Activated CD4-positive, alpha-beta T cell treated with anti-CD3 and anti-CD28 coated beads, Interleukin-2, amount 10 ng/mL, durations not matched to agents 7 days and 5 days (primary cell): ENCODE measurements at places on chromosomes 1 and 21.

DNA sequence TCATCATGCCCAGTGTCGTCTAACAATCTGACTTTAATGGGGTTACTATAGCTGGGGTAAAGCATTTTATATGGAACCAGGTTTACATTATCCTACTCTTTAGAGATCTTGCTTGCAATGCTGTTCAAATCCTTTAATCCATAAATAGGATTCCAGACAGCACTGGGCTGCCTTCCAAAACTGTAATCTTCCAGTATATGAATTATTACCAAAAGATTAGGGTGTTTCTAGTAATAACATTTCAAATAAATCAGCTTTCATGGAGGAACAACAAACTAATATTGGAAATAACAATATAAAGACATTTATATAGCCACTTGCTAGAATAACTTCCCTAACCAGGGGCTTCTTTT, 88.6 kb upstream of the PLXNA2 start:
- no peak for DNase-seq

- no peak for DNase-seq
Measured at GRCh38 chr1:24459551-24460266, 42.9 kb upstream of the RCAN3 start.

DNA sequence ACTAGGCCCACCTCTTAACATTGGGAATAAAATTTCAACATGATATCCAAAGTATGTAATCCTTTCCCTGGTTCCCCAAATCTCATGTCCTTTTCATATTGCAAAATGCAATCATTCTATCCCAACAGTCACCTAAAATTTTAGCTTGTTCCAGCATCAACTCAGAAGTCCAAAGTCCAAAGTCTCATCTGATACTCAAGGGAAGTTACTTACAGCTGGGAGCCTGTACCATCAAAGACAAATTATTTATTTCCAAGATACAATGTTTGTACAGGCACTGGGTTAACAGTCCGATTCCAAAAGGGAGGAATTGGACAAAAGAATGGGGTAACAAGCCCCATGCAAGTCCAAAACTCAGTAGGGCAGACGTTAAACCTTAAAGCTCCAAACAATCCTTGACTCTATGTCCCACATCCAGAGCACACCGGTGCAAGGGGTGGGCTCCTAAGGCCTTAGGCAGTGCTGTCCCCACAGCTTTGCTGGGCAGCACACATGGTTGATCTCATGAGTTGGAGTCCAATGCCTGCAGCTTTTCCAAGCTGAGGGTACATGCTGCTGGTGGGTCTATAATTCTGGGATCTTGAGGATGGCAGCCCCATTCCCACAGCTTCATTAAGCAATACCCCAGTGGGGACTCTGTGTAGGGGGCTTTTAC, 78.8 kb downstream of the DDAH1 start:
- no peak for DNase-seq

DNA sequence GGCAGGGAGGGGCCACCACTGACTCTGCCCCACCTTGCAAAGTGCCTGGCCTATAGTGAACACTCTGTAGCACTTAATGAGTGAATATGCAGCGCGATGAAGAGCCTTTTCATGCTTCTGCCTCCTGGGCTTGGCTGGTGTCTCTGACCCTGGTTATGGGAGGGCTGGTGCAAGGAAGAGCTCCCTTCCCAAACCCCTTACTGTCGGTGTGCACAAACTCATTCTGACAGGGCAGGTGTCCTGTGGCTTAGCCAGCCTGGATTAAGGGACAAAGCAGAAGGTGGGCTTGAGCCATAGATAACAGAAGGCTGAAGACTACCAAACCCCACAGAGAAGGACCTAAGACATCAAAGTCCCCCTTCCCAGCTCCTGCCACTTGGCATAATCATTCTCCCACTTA, 2.0 kb upstream of the NCMAP start:
- no peak for DNase-seq

- DNase-seq, result no peak
Measured at GRCh38 chr21:41880153-41880552, 1.0 kb upstream of the PRDM15 start.

GRCh38 chr1:172818841-172819527, 160.1 kb downstream of the FASLG start:
- peak; percentile 29 for DNase-seq

- DNase-seq, result no peak
Measured at GRCh38 chr1:199083680-199084079, 444.8 kb downstream of the PTPRC start.

- no peak for DNase-seq
Measured at GRCh38 chr1:232682248-232682647, 52.3 kb upstream of the SIPA1L2 start.

DNA sequence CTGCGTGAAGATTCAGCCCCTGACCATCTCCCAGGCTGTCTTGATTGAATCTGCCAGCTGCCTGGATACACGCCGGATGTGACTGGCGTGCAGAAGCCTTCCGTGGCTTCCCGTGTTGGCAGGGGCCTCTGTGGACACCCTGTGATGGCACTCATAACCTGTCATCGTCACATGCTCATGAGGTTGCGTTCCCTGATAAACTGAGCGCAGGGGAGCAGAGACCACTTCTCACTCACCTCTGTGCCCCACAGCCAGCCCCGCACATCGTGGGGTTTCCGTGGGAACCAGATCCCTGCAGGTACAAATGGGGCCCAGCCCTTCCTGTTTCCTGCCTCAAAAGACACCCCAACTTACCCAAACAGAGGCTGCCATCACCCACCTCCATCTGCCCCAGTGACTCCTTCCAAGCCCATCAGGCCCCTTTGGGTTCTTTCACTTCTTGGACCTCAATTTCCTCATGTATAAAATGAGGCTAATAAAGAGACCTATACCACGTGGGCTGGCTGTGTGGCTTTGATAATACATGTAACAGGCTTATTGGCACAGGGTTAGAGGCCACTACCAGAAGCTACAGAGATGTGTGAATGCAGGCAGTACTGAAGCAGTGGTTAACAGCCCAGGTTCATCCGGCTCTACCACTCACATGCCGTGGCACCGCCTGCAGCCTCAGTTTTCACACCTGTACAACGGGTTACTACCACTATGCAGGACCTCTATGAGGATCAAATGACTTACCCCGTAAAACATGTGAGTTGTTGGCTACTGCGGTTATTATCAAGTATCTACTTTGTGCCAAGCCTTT, 23.6 kb downstream of the HTR6 start:
- DNase-seq, result peak; percentile 34

- no peak for DNase-seq
Measured at GRCh38 chr1:226111883-226112261, 49.4 kb downstream of the H3-3A start.

- DNase-seq, result no peak
Measured at GRCh38 chr1:112982853-112983536, 27.0 kb upstream of the SLC16A1 start.

DNA sequence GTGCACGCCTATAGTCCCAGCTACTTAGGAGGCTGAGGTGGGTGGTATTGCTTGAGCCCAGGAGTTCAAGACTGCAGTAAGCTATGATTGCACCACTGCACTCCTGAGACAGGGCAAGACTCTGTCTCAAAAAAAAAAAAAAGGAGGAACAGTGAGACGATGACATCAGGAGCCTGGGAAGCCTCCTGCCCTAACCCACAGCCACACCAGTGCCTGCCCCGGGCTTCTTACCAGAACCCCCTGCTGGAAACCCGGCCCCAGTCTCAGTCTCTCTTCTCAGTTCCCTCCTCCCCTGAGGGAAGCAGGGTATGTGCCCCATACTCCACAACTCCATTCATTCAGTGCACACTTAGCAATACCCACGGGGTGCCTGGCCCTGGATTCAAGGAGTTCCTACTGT, 9.1 kb downstream of the COL8A2 start:
- DNase-seq, result no peak

DNA sequence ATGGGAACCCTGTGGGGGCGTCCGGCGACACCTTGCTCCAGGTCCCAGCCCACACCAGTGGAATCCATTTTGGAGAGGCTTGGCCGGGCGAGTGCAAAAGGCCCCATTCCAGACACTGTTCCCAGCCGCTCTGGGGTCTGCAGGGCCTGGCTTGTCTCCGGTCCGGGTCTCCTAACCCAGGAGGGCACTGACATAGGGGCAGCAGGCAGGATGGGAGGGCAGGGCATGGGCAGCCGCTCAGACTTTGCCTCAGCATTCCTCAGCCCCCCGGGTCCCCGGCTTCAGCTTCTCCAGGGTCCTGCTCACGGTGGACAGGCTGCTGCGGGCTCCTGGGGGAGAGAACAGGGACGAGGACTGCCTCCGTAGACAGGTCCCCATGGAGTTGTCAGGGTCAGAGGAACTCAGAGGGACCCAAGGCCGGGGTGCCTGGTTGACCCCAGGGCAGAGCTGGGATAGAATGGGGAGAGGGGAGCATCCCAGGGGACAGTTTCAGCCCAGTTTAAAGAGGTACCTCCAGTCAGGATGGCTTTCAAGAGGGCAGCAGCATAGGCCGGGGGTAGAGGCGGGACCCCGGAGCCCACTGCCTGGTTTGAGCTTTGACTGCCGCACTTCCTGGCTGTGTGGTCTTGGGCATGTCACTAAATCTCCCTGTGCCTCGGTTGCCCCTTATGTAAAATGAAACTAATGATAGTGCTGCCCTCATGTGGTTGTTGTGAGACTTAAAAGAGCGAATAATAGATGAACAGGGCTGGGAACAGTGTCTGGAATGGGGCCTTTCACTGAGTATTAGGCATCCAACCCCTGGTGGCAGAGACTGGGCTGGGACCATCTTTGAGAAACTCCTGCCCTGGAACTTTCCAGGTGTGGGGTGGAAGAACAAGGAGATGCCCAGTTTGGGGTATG, 3.7 kb downstream of the KNCN start:
- no peak for DNase-seq

DNA sequence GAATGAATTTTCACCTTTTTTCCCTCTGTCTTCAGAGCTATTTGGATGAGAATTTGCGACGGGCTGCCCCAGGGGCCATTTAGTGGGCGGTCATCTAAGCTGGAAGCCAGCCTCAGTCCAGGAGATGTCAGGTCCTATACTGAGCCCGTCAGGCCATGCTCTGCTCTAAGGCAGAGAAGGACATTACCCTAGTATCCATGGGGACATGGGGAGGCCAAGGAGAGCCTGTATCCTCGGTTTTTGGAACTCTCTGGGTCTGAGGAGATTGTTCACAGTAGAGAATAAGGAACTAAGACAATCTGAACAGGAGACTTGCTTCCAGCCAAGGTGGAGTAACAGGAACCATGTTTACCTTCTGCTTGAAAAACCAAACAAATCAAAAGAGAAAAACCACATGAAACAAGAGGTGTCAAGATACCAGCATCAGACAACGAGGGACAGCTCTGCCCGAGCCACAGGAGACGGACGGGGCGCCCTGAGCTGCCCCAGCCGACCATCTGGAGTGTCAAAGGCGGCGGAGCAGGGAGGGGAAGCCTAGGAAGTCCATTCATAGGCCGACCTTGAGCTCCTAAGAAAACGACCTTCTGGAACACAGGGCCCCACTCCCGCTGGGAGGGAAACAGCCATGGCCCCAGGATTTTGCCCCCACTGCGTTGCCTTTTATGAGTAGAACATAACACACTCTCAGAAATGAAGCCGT, 20.0 kb upstream of the ADARB1 start:
- no peak for DNase-seq

- DNase-seq, result no peak
Measured at GRCh38 chr1:241022366-241022765, 334.6 kb downstream of the RGS7 start.

GRCh38 chr1:15525050-15526020, 1.3 kb upstream of the DNAJC16 start:
- no peak for DNase-seq

DNA sequence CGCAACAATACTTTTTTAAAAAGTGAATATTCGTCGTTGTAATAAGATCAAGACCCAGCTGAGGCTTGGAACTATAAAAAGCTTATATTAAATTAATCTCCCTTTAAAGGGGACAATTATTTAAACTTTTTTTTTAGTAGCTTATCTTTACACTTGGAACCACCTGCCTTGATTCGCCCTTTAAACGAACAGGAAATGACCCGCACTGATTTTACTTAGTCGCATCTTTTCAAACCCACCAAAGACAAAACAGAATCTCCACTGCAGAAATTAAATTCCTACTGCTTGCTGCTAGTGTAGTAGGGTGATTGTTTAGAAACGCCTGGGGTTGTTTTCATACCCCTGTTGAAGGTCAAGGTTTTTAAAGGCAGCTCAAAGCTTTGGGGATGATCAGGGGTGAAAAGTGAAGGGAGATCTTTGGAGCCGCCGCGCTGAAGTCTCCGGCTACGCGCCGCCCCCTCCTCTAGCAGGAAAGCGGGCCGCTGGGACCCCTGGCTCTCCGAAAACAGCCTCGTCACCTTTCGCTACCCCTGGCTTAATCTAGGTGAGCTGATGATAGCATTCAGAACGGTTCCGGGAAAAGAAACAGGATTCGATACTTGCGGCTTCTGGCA, 163.4 kb downstream of the RUNX1 start:
- DNase-seq, result no peak

DNA sequence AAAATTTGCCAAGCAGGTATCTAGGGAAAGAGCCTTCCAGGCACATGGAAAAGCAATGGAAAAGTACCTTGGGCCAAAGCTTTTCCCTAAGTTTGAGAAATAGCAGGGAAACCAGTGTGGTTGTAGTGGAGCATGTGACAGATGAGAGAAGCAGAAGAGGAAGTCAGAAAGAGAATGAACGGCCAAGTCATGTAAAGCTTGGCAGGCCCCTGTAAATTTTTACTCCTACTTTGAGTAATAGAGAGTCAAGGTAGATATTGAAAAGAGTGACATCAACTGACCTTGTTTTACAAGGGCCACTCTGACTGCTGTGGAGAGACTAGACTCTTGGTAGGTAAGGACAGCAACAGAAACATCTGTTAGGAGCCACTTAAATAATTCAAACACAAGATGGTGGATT, 180.9 kb upstream of the PRMT6 start:
- DNase-seq, result no peak

DNA sequence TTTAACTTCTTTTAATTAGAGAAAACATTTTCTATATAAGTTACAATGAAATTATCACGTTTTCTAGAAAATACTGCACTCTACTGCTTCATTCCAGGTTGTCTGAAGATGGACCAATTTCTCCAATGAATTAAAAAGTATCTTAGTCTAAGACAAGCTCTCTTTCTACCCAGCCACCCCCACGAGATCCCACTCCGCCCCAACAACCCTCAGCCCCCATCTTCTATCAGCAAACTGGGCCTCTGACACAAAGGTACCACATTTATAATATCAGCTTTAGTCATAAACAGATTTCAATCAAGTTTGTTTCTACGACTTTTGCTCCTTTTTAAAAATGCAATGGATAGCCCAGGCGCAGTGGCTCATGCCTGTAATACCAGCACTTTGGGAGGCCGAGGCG, 117.8 kb downstream of the RERE start:
- DNase-seq, result no peak

DNA sequence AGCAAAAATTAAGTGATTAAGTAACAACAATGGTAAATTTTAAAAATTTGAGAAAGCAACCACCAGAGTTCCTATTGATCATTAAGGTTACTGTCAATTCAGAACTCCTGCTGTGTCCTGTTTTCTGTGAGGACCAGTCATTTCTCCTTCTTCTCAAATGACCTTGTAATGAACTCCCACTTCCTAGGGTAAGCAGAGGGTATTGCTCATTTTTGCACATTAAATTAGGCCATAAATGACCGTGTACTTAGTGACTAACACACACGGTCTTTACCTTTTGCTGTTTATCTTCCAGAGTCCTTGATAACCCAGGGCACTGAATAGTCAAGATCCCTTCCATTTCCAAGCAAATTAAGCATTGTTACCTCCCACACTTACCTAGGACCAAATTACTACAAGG, 227.5 kb upstream of the LYPLAL1 start:
- DNase-seq, result no peak

- no peak for DNase-seq
Measured at GRCh38 chr21:42432695-42433094, 29.0 kb downstream of the UBASH3A start.
